Activated CD8-positive, alpha-beta T cell treated with anti-CD3 and anti-CD28 coated beads, Interleukin-2, amount 10 ng/mL, durations not matched to agents 7 days and 5 days (primary cell): ENCODE measurements at places on chromosomes 3 and 15. TPM values are rescaled to one million over a fixed set of nuclear protein-coding genes. Genes with fewer than 3 reads are reported as not detected.

DNA sequence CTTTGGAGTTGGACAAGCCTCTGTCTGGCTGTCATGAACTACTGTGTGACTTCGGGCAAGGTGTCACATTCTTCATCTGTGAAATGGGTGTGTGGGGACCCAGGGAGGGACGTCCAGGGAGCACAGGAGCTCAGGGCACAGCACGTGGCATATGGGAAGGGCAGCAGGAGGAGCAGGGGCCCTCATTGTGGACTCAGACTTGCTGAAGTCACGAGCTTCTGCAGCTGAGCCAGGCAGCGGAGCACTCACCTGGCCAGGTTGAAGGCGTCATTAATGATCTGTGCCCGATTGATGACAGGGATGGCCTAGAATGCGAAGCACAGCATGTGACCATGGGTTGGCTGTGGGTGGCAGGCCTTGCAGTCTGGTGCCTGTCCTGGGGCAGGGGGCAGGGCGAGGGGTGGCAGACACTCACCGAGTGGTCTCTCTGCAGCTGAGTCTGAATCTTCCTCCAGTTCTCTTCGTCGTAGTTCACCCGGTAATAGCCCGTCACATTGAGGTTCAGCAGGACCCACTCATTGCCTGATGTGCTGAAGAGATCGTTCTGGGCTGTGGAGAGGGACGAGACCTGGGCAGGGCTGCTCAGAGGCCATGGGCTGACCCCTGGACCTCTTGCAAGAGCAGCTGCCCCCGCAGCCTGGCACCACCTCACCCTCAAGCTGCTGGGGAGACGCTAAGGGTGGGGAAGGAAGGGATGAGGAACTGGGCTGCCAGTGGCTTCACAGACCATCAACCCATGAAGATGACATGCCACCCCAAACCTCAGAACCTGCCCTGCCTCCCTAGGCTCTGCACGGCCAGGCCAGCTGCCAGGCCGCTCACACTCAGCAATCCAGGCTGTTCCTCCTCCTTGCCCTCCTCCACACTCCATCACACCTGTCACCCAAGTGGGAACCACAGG lies 15.4 kb downstream of the ANPEP start:
- no peak overlapping the region for H3K4me3 ChIP-seq
- no peaks in the 10 kb centered on the region for H3K36me3 ChIP-seq

GRCh38 chr3:49916686-49917085 lies 12.9 kb downstream of the MON1A start:
- H3K27me3 ChIP-seq, result no peaks in the 10 kb centered on the region
- no peak overlapping the region for H3K27ac ChIP-seq
- peaks cover 2% of the 10 kb centered on the region for H3K4me1 ChIP-seq
- H3K36me3 ChIP-seq, result no peaks in the 10 kb centered on the region

DNA sequence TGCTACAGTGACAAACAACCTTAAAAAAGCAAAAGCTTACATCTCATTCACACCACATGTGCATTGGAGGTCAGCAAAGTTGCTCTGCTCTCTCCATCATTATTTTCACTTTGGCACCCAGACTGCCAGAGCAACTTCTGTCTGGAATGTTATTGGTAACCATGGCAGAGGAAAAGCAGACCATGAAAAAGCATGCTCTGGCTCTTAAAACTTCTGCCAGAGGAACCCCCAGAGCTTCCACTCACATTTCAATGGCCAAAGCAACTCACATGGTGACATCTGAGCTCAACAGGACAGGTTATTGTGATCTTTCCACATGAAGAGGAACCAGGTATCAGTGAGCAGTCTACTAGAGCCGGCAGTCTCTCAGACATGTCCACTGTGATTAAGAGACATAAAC lies 21.9 kb upstream of the FRMD5 start:
- H3K27me3 ChIP-seq, result peaks cover 23% of the 10 kb centered on the region
- no peak for DNase-seq
- no peak overlapping the region for H3K27ac ChIP-seq
- H3K4me3 ChIP-seq, result no peak overlapping the region
- H3K4me1 ChIP-seq, result no peaks in the 10 kb centered on the region

Gene GOLGA8S
- 1.0 TPM for total RNA-seq

Gene POLQ
- total RNA-seq, result 35.5 TPM

- DNase-seq, result no peak
- H3K4me3 ChIP-seq, result no peak overlapping the region
- peaks cover 23% of the 10 kb centered on the region for H3K4me1 ChIP-seq
Observed at GRCh38 chr3:12990306-12990705, 82.9 kb downstream of the IQSEC1 start.

- H3K4me3 ChIP-seq, result no peak overlapping the region
- no peaks in the 10 kb centered on the region for H3K27me3 ChIP-seq
- no peak for DNase-seq
Observed at GRCh38 chr15:97718509-97718908, 242.0 kb upstream of the ARRDC4 start.

DNA sequence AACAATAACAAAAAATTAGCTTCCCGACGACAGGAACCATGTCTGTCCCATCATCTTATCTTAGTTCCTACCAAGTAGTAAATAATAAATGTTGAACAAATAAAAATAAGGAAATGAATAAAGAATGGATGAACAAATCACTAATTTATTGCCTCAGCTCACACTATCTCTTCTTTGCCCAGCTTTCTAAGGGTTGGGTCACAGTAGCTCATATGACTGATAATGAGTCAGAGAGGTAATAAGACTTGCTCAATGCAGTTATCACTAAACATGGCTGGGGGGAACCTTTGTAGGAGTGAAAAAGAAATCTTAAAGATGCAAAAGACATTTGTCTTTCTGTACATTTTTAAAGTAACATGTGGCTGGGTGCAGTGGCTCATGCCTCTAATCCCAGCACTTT lies 182.2 kb downstream of the WDR76 start:
- no peak overlapping the region for H3K4me3 ChIP-seq
- no peaks in the 10 kb centered on the region for H3K36me3 ChIP-seq
- DNase-seq, result no peak
- H3K4me1 ChIP-seq, result no peaks in the 10 kb centered on the region
- H3K27ac ChIP-seq, result no peak overlapping the region
